NCI-H446 (cell line): ENCODE measurements at places on chromosomes 13 and 19.

DNA sequence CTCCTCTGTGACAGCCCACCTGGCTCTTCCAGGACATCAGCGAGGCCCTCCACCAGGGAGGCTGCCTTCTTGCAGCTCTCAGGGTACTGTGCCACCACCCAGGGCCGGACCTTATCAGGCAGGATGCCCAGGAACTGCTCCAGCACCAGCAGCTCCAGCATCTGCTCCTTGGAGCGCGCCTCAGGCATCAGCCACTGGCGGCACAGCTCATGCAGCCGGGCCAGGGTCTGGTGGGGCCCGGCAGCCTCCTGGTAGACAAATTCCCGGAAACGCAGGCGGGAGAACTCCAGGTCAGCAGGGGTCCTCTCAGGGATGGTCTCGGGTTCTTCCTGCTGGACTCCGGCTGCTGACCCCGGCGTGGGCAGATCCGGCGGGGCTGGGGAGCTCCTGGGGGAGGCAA is 8.2 kb downstream of the ZSCAN18 start:
- DNase-seq, result no peak

DNA sequence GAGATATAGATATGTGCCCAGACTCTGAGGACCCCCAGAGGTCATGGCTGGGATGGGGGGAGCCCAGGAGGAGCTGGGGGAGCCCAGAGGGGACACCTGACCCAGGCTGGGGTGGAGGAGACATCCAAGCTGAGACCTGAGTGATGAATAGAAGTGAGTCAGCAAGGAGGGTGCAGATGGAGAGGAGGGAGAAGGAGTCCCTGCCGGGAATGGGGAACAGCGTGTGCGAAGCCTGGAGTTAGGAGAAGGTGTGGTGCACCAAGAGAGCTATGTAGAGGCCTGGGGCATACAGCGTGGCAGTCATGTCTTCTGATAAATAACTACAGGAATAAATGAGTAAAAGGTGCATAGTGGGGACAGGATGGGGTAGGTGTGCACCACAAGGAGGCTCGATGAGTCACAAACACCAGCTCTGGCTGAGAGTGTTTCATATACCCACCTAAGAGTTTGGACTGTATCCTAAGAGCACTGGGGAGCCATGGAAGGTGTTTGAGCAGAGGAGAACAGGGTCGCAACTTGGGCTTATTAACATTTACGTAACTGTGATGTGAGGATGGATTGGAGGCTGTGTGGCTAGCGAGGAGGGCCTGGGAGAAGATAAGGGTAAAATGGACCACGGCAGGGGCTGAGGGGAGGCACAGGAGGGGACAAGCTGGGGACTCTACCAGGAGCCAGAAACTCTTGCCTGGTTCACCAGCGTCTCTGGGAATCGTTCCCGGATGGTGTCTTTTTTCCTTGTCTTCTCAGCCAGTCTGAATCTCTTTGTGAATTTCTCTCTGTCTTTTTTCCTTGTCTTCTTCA is 1.4 kb downstream of the CEACAM18 start:
- no peak for DNase-seq

DNA sequence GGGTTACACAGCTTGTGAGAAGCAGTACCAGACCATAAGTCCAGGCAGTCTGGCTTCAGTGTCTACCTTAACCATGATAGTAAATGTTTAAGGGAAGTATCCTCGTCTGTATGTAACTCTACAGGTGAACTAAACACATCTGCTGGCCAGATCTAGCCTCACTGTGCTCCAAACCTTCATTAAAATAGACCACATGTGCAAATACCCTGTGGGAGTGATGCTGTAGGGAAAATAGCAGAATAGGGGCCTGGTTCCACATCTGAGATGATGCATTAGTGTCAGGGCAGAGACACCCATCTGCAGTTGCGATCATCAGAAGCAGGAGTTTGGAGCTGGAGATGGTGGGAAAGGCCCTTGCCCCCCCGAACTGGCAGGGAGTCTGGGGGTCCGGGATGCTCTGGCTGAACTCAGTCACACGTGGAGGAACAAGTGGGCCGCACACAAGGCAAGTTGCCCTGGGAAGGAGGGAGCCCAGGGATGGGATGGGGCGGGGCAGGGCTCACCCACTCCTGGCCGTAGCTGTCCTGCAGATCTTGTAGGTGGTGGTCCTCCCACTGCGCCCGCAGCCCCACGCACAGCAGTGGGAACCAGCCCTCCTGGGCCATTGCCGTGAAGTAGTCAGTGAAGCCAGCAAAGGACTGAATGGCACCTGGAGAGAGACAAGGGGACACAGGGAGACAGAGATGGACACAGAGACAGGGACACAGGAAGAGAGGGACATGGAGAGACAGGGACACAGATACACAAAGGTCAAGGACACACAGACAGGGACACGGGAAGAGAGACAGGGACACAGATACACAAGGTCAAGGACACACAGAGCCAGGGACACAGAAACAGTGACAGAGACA is 7.3 kb downstream of the TMEM147 start:
- no peak for DNase-seq

- no peak for DNase-seq
Measured at GRCh38 chr19:41637484-41637883, 10.6 kb upstream of the CEACAM4 start.

DNA sequence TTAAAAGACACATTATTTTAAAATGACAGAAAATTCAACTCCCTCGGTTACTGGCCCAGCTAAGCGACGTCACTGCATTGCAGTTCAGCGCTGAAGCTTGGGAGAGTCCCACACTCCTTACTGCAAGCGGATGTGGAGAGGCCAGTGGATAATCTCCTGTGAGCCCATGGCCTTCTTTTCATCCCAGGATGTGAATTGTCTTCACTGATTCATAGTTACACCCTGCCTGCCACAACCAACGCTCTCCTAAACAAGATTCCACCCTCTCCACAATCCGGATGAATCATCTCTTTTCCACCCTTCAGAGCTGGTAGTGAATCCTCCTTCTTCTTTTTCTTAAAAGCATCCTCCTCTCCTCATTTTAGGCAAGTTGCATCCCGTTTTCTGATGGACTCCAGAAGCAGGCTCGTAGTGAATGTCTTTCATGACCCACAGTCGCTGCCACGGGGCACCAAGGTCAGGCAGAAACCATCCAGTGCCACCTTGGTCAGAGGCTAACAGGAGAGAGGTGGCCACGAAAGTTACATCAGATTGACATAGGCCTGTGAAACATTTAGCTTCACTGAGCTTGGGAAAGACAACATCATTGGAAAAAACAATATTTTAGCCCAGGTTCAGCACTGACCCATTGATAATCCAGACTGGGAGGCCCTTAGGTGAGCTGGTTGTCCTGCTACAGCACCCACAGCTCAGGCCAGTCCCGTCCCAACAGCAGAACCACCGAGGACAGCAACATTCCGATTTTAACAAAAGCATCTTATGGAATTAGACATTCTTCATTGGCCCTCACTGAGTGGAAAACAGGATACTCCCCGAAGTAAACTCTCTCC is 2.0 kb downstream of the GJB2 start:
- no peak for DNase-seq

DNA sequence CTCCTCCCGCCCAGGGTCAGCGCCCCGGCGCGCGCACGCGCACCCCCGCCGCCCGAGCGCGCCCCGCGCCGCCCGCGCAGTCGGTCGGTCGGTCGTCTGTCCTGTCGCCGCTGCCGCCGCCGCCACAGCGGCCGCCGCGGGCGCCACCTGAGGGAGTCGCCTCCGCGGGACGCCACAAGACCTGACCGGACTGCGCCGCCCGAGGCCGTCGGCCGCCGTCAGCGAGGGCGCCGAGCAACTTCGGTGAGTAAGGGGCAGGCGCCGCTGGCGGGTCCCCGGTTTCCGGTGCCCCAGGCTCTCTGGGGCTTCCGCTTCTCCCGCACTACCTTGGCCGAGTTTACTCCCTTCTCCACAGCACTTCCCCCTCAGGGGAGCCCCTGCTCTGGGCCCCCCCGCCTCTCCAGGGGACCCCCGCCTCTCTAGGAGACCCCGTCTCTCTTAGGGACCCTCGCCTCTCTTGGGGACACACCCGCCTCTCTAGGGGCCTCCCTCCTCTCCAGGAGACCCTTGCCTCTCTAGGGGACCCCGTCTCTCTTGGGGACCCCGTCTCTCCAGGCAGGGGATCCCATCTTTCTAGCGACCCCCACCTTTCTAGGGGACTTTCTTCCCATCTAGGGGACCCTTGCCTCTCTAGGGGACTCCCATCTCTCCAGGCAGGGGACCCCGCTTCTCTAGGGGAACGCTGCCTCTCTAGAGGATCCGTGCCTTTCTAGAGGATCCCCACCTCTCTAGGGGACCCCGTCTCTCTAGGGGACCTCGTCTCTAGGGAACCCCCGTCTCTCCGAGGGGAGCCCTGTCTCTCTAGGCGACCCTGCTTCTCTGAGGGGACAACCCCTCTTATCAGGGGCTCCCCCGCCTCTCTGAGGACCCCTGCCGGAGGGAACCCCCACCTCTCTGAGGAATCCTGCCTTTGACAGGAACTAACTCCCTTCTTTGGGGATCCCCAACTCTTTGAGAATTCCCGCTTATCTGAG is 19.3 kb upstream of the GATAD2A start:
- no peak for DNase-seq

DNA sequence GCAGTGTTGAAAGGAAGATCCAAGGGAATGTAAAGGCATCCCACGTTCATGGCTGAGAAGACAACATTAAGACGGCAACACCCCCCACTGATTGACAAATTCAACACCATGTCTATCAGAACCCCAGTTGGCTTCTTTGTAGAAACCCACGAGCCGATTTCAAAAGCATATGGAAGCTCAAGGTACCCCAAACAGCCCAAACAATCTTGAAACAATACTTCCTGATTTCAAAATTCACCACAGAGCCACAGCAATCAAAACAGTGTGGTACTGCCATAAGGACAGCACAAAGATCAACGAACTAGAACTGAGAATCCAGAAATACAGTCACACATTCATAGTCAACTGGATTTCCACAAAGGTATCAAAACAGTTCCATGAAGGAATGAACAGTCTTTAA is 6.2 kb downstream of the MIER2 start:
- DNase-seq, result no peak

DNA sequence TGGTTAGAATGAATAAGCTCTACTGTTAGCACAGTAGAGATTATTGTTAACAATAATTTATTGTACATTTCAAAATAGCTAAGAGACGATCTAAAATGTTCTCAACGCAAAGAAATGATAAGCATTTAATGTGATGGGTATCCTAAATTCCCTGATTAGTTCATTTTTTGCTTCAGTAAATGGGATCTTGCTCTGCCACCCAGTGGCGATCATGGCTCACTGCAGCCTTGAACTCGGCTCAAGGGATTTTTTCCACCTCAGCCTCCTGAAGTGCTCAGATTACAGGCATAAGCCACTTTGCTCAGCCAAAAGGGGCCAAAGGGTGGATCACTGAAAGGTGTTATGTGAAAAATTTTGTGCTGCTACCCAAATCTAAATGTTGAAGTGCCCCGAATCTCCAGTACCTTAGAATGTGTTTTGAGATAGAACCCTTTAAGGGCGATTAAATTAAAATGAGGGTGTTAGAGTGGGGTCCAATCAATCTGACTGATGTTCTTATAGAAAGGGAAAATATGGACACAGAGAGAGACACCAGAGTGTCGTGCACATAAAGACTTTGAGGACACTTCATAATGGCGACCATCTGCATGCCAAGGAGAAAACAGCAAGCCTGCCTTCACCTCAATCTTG is 31.5 kb upstream of the ZNF766 start:
- DNase-seq, result peak; percentile 70

- DNase-seq, result no peak
Measured at GRCh38 chr19:32289566-32290210, 55.7 kb upstream of the ZNF507 start.

GRCh38 chr19:4688587-4688986 is 18.4 kb upstream of the MYDGF start:
- DNase-seq, result no peak

- no peak for DNase-seq
Measured at GRCh38 chr19:3276341-3276799, 51.9 kb downstream of the CELF5 start.

DNA sequence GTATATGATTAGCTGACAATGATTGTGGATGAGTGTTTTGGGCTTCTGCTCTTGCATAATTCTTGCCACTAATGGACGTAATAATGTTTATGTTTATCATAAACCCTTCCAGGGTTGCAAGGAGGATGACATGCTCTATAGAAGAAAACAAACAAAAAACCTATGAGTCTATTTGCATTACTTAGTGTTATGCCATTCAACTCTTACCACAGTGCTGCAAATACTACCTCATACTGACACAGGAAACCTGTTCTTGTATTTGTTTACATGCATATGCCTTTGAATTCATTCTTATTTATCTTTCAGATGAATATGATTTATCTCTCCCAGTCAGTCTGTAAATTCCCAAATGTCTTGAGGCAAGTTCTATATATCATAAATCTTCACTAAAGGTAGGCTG is 39.6 kb upstream of the FREM2 start:
- no peak for DNase-seq

GRCh38 chr13:45369116-45369515 is 28.1 kb upstream of the TPT1 start:
- DNase-seq, result no peak

DNA sequence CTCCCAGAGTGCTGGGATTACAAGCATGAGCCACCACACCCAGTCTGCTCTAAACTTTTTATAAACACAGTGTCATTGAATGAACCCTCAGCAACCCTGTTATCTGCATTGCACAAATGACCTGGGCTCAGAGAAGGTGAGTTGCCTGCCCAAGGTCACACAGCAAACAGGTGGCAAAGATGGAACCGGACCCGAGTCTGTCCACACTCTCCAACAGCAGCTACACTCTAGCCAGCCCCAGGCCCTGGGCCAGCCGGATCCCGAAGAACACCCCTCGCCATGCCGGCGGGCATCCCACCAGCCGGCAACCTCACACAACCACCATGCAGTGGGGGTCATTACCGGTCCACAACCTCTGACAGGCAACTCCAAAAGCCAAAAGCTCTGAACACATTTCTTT is 14.5 kb downstream of the ERCC2 start:
- no peak for DNase-seq

- peak; percentile 46 for DNase-seq
Measured at GRCh38 chr13:40190641-40191100, 475.8 kb downstream of the FOXO1 start.

DNA sequence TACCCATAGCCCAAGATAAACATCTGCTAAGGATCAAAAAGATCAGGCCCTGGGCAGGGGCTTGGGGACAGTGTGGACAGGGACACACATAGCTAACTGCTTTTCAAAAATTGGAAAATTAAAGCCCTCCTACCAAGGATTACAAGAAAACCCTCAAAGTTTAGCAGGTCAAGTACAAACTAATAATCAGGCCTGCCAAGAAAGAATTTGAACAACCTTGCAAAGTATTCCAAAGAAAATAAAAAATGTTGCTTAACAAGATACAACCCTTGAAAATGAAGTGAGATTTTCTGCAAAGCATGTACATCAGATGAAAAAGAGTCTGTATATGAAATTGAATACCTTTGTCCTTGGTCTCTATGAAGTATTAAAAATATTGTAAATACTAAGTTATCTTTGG is 67.3 kb downstream of the KLF12 start:
- DNase-seq, result no peak

- peak; percentile 53 for DNase-seq
Measured at GRCh38 chr19:48511800-48512503, at the start of gene LMTK3. TSS of gene LMTK3 (minus strand) at chr19:48511835. CDS start at chr19:48511576, 259 bp downstream.
